ENCODE measurements at places on chromosomes 5 and 9.

GRCh38 chr5:54301220-54301619, 9.2 kb downstream of the ARL15 start:
- no peak for DNase-seq

- peak; percentile 24 for DNase-seq
These were observed 16.2 kb upstream of the ERAP1 start for GRCh38 chr5:96823900-96824380.

DNA sequence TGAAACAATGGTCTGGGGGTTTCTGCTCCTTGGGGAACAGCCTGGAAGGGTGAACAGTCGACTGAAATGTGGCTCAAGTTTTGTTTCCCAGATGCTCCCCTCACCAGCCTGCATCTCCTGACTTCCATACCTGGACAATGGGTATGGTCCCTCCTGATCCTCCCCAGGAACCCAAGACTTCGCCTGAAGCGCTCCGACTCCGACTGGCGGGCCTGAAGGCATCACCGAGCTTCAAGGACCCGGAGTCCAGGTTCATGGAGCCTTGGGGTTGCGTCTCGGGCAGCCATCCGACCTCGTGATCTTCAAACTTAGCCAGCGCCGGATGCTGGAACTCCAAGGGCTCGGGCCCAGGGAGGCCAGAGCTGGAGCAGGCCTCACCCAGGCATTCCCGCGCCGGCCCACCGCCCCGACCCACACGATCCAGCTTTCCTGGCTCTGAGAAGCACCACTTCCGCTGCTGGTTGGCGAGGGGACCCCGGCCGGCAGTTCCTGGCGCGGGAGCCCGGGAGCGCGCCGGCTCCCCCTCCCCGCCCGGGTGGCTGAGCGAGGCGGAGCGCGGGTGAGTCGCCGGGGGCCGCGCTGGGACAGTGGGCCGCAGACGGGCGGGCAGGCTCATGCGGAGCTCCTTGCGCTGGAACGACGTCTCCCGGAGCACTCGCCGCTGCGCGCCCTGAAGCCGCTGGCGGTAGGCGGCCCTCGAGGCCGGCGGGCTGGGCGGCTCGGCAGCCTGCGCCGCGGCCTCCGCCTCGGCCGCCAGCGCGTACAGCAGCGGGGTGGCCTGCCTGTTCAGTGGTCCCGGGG, 5.2 kb downstream of the SHROOM1 start:
- DNase-seq, result no peak

DNA sequence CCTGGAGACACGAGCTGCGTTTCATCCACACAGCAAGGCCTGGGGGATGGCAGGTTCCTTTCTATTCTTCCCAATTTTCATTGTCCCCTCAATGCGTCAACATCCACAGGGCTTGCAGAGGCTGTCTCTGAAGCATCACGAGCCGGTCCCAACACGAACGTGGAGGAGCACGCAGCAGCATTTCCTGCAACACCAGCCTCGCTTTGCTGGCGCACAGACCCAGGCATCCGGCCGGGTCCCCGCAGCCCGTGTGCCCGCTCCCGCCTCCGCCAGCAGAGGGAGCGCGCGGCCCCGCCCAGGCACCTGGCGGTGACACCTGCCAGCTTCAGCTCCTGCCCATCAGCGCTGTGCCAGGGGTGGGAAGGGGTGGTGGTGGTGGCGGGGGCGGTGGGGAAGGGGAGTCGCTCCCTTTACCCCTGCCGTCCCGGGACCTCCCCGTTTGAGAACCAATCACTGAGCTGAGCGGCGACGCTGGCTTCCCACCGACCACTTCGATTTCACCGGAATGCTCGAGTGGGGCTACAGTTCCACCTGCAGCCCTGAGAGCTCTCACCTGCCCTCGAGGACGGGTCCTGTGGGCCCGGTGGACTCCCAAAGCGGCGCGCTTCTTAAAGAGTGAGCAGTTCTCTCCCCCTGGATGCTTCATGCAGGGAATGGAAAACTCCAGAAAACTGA, 464.5 kb downstream of the ICE1 start:
- DNase-seq, result peak; percentile 22

DNA sequence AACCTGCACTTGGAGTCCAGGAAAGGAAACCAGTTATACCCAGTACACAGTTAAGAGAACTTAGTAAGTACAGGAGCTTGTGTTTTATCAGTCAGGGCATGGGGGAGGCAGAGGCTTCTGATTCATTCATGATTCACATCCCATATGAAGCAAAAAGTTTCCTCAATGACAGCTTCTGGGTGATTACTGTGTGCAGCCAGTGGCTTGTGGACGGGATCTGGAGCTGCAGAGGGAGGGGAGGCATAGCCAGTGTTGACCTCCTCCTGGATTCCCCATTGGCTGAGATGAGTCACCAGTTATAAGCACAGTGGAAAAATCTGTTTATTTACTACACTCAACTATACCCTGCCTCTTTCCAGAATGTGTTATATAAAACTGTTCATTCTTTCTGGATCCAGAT, 17.7 kb downstream of the IL31RA start:
- peak; percentile 74 for DNase-seq

GRCh38 chr9:127662617-127663016, 44.2 kb upstream of the CFAP157 start:
- no peak for DNase-seq

- no peak for DNase-seq
These were observed 13.3 kb upstream of the RPS23 start for GRCh38 chr5:82291420-82291819.

GRCh38 chr5:124725040-124725434, 21.4 kb downstream of the ZNF608 start:
- DNase-seq, result no peak

Data from stimulated activated CD4-positive, alpha-beta T cell treated with anti-CD3 and anti-CD28 coated beads, Interleukin-1b, Interleukin-23, amount 100 ng/mL, for 48 hours (primary cell).